ENCODE measurements at places on chromosomes 4 and X.

GRCh38 chr4:100430451-100430850 lies 87.4 kb downstream of the EMCN start:
- no peak for DNase-seq

- DNase-seq: peak; percentile 41
These were observed 2.5 kb downstream of the COQ2 start for GRCh38 chr4:83282049-83282535.

DNA sequence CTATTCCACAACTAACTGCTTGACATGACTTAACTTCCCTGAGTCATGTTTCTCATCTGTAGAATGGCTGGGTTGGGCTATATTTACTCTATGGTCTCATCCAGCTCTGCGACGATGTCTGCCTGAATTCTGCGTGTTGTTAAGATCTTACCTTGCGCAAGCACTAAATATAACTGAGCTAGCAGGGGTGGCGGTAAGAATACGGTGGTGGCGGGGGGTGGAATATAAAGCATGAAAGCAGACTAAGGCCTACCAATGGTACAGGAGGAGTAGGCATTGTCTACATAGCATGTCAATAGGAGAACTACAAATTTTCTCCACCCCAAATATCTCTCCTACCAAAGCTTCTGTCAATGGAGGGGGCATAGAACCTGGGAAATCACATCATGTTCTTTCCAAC lies 45.7 kb upstream of the DCLK2 start:
- no peak for DNase-seq

GRCh38 chr4:145178740-145179280 lies 1.6 kb downstream of the OTUD4 start:
- DNase-seq: no peak

- no peak for DNase-seq
These were observed 89.1 kb upstream of the TET2 start for GRCh38 chr4:105057370-105058105.

GRCh38 chrX:136725441-136726104 lies 55.2 kb downstream of the ARHGEF6 start:
- no peak for DNase-seq

Data from nephron progenitor cell (in vitro differentiated cells).